ENCODE measurements at places on chromosomes 1 and 21.

DNA sequence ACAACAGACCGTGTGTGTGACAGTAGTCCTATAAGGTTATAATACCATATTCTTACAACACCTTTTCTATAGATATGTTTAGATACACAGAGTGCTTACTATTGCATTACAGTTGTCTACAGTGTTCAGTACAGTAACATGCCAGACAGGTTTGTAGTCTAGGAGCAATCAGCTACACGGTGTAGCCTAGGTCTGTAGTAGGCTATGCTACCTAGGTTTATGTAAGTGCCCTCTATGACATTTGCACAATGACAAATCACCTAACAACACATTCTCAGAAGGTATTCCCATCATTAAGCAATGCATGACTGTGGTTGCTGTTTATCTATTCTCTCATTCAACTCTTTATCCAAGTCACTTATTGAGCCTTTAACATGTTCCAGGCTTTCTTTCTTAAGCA, 1.8 kb upstream of the WLS start:
- DNase-seq: no peak

- DNase-seq: no peak
These were observed 922 bp upstream of the FCRLB start for GRCh38 chr1:161720422-161720821.

GRCh38 chr1:40944841-40945430, 34.6 kb upstream of the CTPS1 start:
- no peak for DNase-seq

DNA sequence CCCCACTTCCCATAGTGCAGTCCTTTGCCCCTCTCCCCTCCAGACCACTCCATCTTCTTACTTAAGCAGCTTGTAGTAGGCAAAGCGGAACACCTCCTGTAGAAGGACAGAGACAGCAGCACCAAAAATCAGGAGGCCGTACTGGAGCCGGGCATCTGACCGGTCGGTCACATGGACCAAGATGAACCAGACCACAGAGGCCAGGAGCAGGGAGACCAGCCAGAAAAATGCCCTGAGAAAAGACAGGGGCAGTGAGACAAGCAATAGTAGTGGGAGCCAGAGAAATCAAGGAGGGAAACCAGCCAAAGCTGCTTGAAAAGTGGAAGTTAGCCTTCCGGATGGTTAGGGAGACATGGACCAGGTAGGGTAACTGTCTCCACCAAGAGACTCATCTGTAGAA, 920 bp downstream of the APH1A start:
- no peak for DNase-seq
